ENCODE measurements at places on chromosomes 7 and 10.

GRCh38 chr7:12119620-12120303, 91.3 kb upstream of the TMEM106B start:
- no peak for DNase-seq

GRCh38 chr7:29394321-29394720, 169.3 kb upstream of the PRR15 start:
- DNase-seq, result no peak

DNA sequence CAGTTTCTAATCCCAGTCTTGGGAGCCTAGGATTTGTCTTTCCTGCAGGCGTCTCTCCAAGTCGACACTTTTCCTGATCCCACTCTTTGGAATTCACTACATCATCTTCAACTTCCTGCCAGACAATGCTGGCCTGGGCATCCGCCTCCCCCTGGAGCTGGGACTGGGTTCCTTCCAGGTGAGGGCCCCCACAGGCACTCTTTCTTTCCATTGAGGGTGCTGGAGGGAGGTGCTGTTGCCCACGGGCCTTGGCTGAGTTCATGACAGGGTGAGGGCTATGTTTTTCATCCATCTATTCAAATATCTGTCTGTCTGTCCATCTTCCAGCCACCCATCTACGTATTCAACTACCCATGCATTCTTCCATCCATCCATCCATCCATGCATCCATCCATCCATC, 12.6 kb downstream of the GHRHR start:
- no peak for DNase-seq

- DNase-seq, result peak; percentile 56
Measured at GRCh38 chr7:27150568-27151340, 1.6 kb downstream of the HOXA3 start.

DNA sequence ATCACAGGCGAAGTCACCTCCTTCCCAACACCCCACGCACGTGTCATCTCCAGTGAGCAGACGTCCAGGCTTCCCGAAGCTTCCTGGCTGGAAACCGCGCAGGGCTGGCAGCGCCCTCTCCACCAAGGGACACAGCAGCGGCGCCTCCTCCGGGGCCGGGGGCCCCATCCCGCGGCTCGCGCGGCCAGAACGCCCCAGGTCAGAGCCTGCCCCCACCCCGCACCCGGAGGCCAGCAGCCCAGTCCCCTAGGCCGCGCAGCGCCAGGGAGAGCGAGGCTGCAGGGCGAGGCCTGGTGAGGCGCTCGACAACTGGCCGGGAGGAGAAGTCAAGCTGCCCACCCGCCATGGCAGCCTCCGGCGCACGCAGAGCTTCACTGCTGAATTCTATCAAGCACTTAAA, 247.0 kb downstream of the SEMA3D start:
- no peak for DNase-seq

DNA sequence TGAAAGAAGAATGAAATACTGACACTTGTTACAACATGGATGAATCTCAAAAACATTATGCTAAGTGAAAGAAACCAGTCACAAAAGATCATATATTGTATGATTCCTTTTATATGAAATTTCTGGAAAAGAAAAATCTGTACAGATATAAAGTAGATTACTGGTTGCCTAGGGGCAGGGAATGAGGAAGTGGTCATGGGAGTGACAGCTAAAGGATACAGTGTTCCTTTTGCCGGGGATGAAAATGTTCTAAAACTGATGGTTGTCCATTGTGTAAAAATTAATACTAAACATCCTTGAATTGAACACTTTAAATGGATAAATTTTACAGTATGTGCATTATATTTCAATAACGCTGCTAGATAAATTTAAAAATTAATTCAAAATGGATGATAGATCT, 25.1 kb downstream of the ALOX5 start:
- no peak for DNase-seq

DNA sequence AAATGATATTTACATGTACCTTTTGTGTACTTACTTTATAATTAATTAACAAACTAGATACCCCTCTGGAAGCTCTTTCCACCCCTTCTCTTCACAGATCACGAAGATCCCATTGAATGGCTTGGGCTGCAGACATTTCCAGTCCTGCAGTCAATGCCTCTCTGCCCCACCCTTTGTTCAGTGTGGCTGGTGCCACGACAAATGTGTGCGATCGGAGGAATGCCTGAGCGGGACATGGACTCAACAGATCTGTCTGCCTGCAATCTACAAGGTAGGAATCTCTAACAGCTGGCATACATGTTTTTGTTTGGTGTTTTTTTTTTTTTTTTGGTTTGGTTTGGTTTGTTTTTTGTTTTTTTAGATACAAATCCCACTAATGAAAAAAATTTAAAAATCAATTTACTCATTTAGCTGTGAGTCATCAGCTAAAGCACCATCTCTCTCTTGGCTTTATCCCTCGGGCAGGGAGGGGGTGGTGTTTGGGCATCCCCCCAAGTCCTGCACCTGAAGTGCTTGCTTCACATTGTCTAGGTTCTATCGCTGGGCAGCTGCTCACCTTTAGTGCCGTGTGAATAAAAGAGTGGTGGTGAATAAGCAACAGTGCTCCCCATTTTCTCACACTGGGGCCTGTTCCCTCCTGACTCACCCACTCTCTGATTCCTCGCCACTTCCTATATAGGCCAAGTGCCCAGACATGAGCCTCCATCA, 68.9 kb downstream of the MET start:
- no peak for DNase-seq

Measured in stimulated activated CD4-positive, alpha-beta T cell treated with anti-CD3 and anti-CD28 coated beads, TNF-alpha, amount 100 ng/mL, for 1 hour (primary cell).